Endothelial cell (in vitro differentiated cells): ENCODE measurements at places on chromosomes 1 and 21.

DNA sequence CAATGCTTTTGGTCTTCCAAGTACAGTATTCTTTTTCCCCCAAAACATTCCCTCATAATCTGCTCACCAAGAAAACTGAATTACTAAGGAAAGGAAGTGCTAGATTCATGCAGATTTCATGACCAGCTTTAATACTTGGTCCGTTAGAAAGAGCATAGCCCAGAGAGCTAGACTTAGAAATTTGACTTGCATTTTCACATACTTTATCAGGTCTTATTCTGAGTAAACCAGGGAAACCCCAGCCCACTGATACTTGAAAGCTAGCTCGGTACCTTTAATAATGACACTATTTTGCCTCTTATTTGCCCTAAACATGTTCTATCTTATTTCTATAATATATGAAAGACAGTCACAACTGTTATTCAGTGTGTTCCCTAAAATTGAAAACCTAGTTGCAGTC lies 204.5 kb downstream of the TTLL7 start:
- DNase-seq, result no peak

DNA sequence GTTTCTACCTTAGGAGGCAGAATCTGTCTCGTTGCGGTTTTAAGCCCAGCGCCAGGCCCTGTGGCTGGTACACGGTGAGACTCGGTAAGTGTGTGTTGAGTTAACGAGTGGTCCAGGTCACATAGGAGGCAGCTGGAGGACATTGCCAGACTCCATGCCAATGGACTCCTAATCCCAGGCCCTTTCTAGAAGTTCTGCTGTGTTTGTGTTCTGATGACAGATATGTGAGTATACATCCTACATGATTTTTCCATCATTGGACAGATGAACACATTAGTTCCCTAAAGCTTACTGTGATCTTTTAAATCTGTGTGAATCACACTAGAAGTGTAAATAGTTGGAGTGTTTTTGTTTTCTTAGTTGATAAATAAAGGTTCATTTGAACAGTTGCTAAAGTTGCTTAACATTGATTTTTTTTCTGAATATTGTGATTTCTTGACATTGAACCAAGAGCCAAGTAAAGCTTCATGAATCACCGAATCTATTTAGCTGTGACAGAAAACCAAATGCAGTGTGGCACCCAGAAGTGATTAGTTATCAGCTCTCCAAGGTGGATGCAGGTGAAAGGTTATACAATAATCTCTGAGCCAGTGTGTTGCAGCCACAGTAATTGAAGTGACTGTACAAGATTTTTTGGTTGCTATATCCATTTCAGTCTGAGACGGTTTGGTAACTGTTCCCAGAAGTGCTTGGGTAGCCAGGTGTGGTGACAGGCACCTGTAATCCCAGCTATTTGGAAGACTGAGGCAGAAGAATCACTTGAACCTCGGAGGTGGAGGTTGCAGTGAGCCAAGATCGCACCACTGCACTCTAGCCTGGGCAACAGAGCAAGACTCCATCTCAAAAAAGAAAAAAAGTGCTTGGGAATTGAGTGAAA lies 46.3 kb downstream of the DOP1B start:
- DNase-seq, result no peak

GRCh38 chr1:173784997-173785396 lies 39.5 kb upstream of the DARS2 start:
- DNase-seq, result no peak

GRCh38 chr1:2091611-2092604 lies 41.7 kb downstream of the PRKCZ start:
- DNase-seq, result peak; percentile 83

GRCh38 chr1:225881081-225881958 lies 860 bp downstream of the TMEM63A start:
- no peak for DNase-seq

GRCh38 chr1:89704014-89704413 lies 71.1 kb downstream of the LRRC8C start:
- no peak for DNase-seq

- DNase-seq, result no peak
These were observed 46.8 kb downstream of the XCL1 start for GRCh38 chr1:168623003-168623828.

GRCh38 chr1:236143104-236143948 lies 987 bp downstream of the GPR137B start:
- peak; percentile 15 for DNase-seq

DNA sequence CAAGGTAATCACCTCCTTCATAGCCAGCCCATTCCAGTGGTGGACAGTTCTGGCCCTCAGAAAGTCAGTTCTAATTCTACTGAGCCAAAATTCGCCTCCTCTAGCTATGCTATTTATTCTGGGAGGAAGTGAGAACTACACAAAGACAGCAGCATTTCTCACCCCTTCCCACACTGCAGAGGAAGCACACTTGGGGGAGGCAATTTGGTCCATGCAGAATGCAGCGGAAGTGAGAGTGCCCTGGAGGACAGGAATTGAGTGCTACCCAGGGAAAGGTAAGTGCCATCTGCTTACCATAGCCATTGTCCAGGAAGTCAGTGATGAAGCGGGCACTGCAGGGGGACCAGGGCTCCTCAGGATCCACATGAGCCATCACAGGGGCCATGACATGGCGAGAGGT lies 3.7 kb downstream of the ADAMTS4 start:
- no peak for DNase-seq
